ENCODE measurements at places on chromosomes 13 and 19. TPM values are rescaled to one million over a fixed set of nuclear protein-coding genes. Genes with fewer than 3 reads are reported as not detected.

Gene VSTM1
- not detected for total RNA-seq

Gene ATCAY
- total RNA-seq = not detected

Gene CBARP
- 4.6 TPM for total RNA-seq

Gene IGFLR1
- 0.62 TPM for total RNA-seq

Gene FBXO27
- total RNA-seq = 3.4 TPM

Gene GPR4
- 0.12 TPM for total RNA-seq

Gene ZNF418
- total RNA-seq = 8.4 TPM

Gene NLRP7
- 0.22 TPM for total RNA-seq

Gene AMER2
- not detected for total RNA-seq

Gene SIGLEC5
- not detected for total RNA-seq

Gene C19orf33
- total RNA-seq = not detected

Gene PRKCG
- not detected for total RNA-seq

Gene SHISA7
- total RNA-seq = not detected

Gene SELENOV
- not detected for total RNA-seq

Gene TEX101
- total RNA-seq = not detected

Gene ZNF793
- 1.4 TPM for total RNA-seq

Gene MARCHF2
- 89.2 TPM for total RNA-seq

Gene ABCC4
- total RNA-seq = 41.4 TPM

Gene SBK2
- 1.5 TPM for total RNA-seq
